ENCODE measurements at places on chromosomes 4 and X. TPM values are rescaled to one million over a fixed set of nuclear protein-coding genes. Genes with fewer than 3 reads are reported as not detected.

The SMIM10 gene
- polyA plus RNA-seq: 5.2 TPM

The ADGRL3 gene
- polyA plus RNA-seq: 1.3 TPM

The OTUD6A gene
- not detected for polyA plus RNA-seq

The ARHGAP6 gene
- polyA plus RNA-seq: 6.0 TPM

The SPATA4 gene
- 0.82 TPM for polyA plus RNA-seq

The PCDH7 gene
- 1.4 TPM for polyA plus RNA-seq

GRCh38 chr4:116082808-116083366 lies 969.5 kb upstream of the NDST4 start:
- H3K27me3 ChIP-seq: no peaks in the 10 kb centered on the region
- H3K4me3 ChIP-seq: no peak overlapping the region

DNA sequence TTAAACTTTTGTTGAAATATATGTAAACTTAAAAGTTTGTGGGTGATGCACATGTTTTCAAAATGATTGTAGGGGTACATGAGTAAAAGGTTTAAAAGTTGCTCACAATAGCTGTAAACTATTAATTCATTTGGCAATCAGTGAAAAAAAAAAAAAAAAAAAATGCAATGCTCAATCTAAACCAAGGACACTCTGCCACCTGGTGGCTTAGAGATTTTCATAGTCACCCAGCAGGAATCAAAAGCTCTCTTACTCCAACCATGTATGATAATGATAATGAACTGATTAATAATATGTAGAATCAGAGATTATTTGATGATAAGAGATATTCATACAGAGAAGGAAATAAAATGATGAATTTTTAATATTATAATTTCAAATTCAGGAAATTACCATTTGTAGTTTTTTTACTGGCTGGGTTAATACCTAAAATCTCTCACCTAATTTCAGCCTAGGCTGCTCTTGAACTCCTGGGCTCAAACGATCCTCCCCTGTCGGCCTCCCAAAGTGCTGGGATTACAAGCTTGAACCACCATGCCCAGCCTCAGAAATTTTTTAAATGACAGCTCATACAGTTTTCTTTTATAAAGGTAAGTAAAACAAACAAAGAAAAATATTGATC lies 46.9 kb upstream of the SLC25A4 start:
- H3K27me3 ChIP-seq: no peaks in the 10 kb centered on the region
- no peaks in the 10 kb centered on the region for H3K36me3 ChIP-seq
- H3K27ac ChIP-seq: no peak overlapping the region
- no peak overlapping the region for H3K4me3 ChIP-seq
- DNase-seq: no peak
- H3K4me1 ChIP-seq: no peaks in the 10 kb centered on the region

DNA sequence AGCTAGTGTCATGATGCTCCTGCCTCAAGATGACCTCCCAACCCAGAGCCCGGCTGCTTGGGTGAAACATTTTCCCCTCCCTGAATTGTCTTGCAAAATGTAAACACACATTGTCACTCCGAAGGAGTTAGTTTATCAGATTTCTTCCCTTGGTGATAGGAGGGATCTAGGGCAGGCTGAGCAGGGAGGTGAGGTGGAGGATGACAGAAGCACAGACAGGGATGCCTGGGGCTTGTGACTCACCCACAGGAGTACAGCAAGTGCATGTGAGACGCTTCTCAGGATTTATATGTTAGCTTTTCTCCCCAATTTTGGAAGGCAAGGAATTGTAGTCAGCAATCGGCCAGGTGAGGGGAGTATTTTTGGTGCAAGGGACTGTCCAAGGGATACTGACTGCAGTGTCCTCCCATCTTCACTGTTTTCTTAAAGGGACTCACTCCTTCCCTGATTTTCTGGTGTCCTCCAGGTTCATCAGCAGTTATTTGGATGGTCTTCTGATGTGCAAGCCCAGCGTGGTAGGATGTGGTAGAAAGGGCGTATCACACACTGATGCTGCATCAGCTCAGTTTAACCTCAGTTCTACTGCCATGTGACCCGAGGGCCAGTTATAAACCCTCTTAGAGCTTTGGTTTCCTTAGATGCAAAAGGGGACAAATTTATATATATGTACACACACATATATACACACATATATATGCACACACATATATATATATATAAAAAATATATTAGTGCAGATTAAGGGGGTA lies 46.2 kb upstream of the IGFBP7 start:
- H3K36me3 ChIP-seq: no peaks in the 10 kb centered on the region
- H3K27ac ChIP-seq: no peak overlapping the region
- no peak overlapping the region for H3K4me3 ChIP-seq
- H3K4me1 ChIP-seq: no peaks in the 10 kb centered on the region
- DNase-seq: no peak

- DNase-seq: no peak
- H3K27ac ChIP-seq: no peak overlapping the region
- peaks cover 5% of the 10 kb centered on the region for H3K27me3 ChIP-seq
- no peaks in the 10 kb centered on the region for H3K4me1 ChIP-seq
- no peak overlapping the region for H3K4me3 ChIP-seq
These were observed 9.2 kb downstream of the VCX start for GRCh38 chrX:7852166-7852565.

DNA sequence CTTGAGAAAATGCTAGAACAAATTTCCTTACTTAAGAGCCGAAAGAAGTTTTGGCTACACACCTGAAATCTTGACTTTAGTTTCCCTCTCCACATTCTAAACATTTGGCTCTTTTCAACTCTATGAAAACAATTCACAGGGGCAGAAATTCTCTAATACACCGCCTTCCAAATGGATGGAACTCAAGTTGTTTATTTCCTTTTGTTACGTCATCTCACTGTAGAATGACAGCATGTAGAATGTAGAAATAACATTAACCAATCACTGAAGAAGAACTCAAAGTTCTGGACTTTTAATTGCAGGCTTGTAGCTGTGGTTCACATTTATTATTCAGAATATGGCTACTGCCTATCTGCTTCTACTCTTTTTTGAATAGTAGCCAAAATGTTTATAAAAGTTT lies 1.9 kb downstream of the DMP1 start:
- DNase-seq: no peak
- H3K27ac ChIP-seq: no peak overlapping the region
- H3K36me3 ChIP-seq: no peaks in the 10 kb centered on the region
- H3K4me3 ChIP-seq: no peak overlapping the region
- H3K27me3 ChIP-seq: no peaks in the 10 kb centered on the region
- H3K4me1 ChIP-seq: no peaks in the 10 kb centered on the region

- H3K27me3 ChIP-seq: no peaks in the 10 kb centered on the region
- peak; percentile 18 for DNase-seq
- no peaks in the 10 kb centered on the region for H3K4me1 ChIP-seq
- H3K27ac ChIP-seq: no peak overlapping the region
- no peaks in the 10 kb centered on the region for H3K36me3 ChIP-seq
These were observed 977 bp downstream of the MAGEE1 start for GRCh38 chrX:76428243-76429130.

DNA sequence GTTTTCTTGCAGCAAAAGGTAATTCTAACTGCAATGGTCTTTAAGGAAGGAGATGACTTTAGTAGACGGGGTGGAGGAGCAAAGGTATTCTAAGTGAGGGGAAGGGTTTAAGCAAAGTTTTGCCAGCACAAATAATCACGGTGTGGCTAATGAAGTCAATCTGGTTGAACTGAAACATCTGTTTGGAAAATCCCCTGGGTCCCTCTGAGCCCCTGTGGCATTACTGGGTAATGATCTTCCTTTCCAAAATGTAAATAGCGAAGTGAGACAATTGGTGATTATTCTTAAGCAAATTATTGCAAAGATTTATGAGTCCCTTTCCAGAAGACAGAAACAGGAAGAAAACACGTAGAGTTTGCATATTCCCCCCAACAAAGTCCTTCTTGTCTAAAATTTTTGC lies 47.2 kb downstream of the FGFBP1 start:
- H3K4me1 ChIP-seq: no peaks in the 10 kb centered on the region
- H3K4me3 ChIP-seq: no peak overlapping the region
- H3K27me3 ChIP-seq: no peaks in the 10 kb centered on the region
- no peak overlapping the region for H3K27ac ChIP-seq

- DNase-seq: no peak
- H3K36me3 ChIP-seq: no peaks in the 10 kb centered on the region
- H3K27me3 ChIP-seq: no peaks in the 10 kb centered on the region
- H3K27ac ChIP-seq: no peak overlapping the region
- no peaks in the 10 kb centered on the region for H3K4me1 ChIP-seq
- H3K4me3 ChIP-seq: no peak overlapping the region
These were observed 35.9 kb upstream of the PSAPL1 start for GRCh38 chr4:7470522-7471128.

DNA sequence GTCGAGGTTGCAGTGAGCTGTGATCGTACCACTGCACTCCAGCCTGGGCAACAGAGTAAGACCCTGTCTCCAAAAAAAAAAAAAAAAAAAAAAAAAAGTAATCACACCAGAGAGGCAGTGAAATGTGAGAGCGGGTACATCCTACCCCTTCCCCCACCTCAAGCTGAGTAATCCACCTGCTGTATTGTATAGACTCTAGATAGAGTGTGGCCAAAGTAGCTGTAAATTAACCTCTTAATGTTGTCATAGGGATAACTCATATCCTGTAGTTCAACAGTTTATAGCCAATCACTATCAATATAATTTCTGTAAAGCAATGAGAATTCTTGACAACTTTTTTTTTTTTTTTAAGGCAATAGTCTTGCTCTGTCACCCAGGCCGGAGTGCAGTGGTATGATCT lies 30.8 kb downstream of the TNIP2 start:
- no peaks in the 10 kb centered on the region for H3K27me3 ChIP-seq
- H3K4me3 ChIP-seq: no peak overlapping the region
- H3K36me3 ChIP-seq: peaks cover 17% of the 10 kb centered on the region
- no peaks in the 10 kb centered on the region for H3K4me1 ChIP-seq
- H3K27ac ChIP-seq: no peak overlapping the region
- no peak for DNase-seq

GRCh38 chrX:150005027-150005426 lies 66.7 kb upstream of the EOLA2 start:
- H3K4me1 ChIP-seq: no peaks in the 10 kb centered on the region
- DNase-seq: no peak
- H3K27me3 ChIP-seq: no peaks in the 10 kb centered on the region
- no peaks in the 10 kb centered on the region for H3K36me3 ChIP-seq

GRCh38 chrX:75181721-75182120 lies 25.6 kb upstream of the ABCB7 start:
- H3K36me3 ChIP-seq: no peaks in the 10 kb centered on the region
- no peaks in the 10 kb centered on the region for H3K4me1 ChIP-seq
- no peak for DNase-seq
- no peaks in the 10 kb centered on the region for H3K27me3 ChIP-seq
- H3K4me3 ChIP-seq: no peak overlapping the region
- H3K27ac ChIP-seq: no peak overlapping the region

DNA sequence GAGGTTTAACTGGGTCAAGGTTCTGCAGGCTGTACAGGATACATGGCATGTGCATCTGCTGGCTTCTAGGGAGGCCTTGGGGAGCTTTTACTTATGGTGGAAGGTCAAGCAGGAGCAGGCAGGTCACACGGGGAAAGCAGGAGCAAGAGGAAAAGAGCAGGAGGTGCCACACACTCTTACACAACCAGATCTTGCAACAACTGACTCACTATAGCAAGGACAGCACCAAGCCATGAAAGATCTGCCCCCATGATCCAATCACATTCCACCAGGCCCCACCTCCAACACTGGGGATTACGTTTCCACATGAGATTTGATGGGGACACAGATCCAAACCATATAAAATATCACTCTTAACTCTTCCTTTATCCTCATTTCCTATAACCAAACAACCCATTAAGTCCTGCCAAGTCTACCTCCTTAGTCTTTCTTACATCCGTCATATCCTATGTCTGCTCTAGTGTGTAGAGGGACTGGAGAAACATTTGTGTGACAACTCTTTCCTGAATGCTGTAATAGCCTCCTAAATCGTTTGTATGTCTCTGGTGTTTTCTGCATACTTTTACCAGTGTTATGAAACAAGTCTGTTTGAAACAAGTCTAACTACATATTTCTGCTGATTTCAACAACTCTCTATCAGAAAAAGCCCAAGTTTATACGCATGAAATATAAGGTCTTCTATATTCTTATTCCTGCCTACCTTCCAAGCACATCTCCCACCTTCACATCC lies 8.3 kb upstream of the RAP2C start:
- no peak overlapping the region for H3K27ac ChIP-seq
- no peaks in the 10 kb centered on the region for H3K36me3 ChIP-seq
- DNase-seq: no peak
- H3K27me3 ChIP-seq: peaks cover 5% of the 10 kb centered on the region

- H3K4me3 ChIP-seq: no peak overlapping the region
- no peak for DNase-seq
These were observed 100.9 kb downstream of the PTCHD1 start for GRCh38 chrX:23435575-23435974.

DNA sequence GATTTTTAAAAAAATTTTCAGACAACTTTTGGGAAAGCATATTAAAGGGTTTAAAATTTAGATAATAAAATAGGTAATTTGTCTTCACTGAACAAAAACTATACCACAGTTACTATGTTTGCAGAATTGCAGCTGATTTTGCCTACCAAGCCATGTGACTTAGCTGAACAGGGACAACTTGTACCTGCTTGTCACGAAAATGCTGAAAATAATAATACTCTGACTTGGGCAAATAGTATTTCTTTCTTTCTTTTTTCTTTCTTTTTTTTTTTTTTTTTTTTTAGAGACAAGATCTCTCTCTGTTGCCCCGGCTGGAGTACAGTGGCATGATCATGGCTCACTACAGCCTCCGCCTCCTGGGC lies 225.2 kb upstream of the PPP1R2C start:
- H3K4me1 ChIP-seq: no peaks in the 10 kb centered on the region
- H3K4me3 ChIP-seq: no peak overlapping the region
- H3K36me3 ChIP-seq: no peaks in the 10 kb centered on the region
- H3K27ac ChIP-seq: no peak overlapping the region

GRCh38 chr4:130034876-130035275 lies 938.9 kb downstream of the C4orf33 start:
- no peaks in the 10 kb centered on the region for H3K36me3 ChIP-seq
- no peaks in the 10 kb centered on the region for H3K4me1 ChIP-seq
- no peak overlapping the region for H3K4me3 ChIP-seq
- H3K27ac ChIP-seq: no peak overlapping the region

DNA sequence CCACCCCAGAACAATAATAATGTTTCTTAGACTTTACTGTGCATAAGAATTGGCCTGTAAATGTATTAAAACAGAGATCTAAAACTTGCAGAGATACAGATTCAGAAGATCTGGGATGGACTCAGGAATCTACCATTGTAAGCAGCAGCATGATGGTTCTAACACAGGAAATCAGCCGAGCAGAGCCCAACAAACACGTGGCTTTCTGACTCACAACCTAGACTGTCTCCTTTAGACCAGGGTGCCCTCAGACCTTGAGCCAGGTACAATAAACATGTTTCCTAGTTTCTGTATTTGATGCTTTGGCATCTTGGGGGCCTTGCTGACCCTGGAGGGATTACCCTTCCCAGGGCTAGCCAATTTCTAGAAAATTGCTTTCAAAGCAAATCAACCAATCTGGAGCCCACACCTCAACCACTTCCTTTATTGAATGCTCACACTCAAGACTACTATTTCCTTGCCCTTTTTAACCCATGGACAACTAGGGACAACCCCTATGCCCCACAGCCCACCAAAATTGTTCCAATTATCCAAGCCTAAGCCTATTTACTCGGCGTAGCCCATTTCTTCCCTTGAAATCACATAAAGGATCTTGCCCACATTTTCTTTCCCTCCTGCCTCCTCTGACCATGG lies 80.5 kb downstream of the TBC1D9 start:
- no peaks in the 10 kb centered on the region for H3K27me3 ChIP-seq
- no peaks in the 10 kb centered on the region for H3K4me1 ChIP-seq
- peaks cover 18% of the 10 kb centered on the region for H3K36me3 ChIP-seq
- DNase-seq: no peak

GRCh38 chr4:48025005-48025404 lies 8.4 kb downstream of the NIPAL1 start:
- no peaks in the 10 kb centered on the region for H3K36me3 ChIP-seq
- no peak overlapping the region for H3K4me3 ChIP-seq
- DNase-seq: no peak
- H3K27me3 ChIP-seq: no peaks in the 10 kb centered on the region
- H3K4me1 ChIP-seq: no peaks in the 10 kb centered on the region
